ENCODE measurements at places on chromosomes 7 and 10.

DNA sequence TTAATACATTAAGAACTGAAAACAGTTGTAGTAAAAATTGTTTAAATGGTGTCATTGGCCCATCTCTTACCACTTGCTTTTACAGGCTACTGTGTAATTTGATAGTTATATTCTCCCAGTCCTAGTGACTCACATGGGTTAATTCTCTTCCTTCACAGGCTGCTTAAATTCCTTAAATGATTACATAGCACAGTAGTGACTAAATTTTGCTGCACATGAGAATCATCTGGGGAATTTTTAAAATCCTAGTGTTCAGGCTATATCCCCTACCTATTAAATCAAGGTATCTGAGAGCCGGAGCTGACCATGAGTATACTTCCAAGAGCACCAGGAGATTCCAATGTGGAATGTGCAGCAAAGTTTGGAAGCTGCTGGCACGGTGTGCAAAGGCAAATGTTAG, 45.3 kb upstream of the ZNF800 start:
- DNase-seq, result no peak

DNA sequence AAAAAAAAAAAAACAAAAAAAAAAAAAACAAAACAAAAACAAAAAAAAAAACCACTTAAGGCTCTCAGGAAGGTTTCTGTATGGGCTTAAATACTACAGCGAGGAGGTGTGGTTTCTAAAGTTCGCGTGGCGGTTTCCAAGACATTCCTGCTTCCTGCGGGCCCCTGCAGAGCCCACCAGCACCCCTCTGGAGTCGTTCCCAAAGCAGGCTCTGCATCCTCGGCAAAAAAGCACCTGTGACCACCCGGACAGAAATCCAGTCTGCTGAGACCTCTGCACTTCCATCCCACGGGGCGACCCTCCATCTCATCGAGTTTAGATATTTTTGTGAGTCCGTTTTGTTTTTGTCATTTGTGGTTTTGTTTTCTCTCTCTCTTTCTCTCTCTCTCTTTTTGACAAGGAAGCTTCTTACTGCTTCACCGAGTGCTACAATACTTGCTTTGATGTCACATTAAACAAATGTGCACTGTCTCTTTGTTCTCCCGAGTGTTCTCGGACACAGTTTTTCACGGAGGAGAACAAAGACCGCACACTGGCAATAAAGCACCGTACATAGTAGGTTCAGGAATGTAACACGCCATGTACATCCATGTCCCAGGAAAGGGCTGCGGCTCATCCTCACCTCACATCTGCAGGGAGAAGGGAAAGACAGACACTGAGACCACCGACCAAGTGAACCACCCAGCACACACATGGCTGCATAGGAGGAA, 21.5 kb downstream of the PDGFA start:
- DNase-seq, result no peak

- no peak for DNase-seq
Observed at GRCh38 chr7:110358028-110358427, 732.9 kb upstream of the LRRN3 start.

DNA sequence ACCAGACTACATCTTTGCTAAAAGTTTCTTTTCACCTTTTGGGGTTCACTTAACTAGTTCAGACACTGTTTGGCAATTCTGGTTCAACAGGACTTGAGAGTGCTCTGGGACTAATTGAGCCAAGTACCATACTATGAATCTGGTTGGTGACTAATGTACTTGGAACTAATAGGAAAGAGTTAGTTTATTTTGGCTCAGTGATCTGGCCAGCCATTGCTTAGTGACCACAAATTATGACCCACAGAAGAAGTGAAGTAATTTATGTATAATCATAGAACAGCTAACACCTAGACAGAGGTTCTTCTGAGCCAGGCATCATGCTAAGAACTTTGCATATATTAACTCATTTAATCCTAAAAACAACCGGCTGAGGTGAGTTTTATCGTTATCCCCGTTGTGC, 126.5 kb upstream of the JCAD start:
- no peak for DNase-seq

- no peak for DNase-seq
Observed at GRCh38 chr10:72173262-72173618, 42.6 kb upstream of the ANAPC16 start.

DNA sequence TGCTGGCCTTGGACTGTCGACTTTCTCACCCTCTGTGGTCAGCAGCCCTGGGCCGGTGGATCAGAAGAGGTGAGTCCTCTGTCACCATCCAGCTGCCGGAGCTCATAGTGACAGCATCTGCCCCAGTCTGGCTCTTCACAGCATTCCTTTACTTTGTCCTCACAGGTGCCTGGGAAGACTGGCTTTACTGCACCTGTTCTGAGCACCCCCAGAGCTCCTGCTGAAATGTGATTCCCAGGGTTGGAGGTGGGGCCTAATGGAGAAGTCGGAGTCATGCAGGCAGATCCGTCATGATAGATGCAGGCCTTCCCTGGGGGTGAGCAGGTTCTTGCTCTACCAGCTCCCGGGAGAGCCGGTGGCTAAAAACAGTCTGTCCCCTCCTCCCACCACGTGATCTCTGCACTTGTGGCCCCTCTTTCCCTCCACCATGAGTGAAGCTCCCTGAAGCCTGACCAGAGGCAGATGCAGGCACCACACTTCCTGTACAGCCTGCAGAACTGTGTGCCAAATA, 171.5 kb downstream of the ZMYND11 start:
- no peak for DNase-seq

Measured in CD4-positive, alpha-beta T cell treated with Interleukin-4 for 1 hour (primary cell).